ENCODE measurements at places on chromosomes 4 and X.

GRCh38 chr4:21884615-21885014 is 64.0 kb downstream of the KCNIP4 start:
- DNase-seq, result no peak

GRCh38 chr4:141210168-141210567 is 10.5 kb upstream of the ZNF330 start:
- no peak for DNase-seq

- peak; percentile 91 for DNase-seq
These were observed 80.4 kb upstream of the GPC4 start for GRCh38 chrX:133495464-133496391.

- peak; percentile 89 for DNase-seq
These were observed 144.4 kb downstream of the GLRA2 start for GRCh38 chrX:14673764-14674163.

- DNase-seq, result no peak
These were observed 3.7 kb downstream of the KIF4A start for GRCh38 chrX:70293621-70294020.

GRCh38 chr4:22439947-22440346 is 75.9 kb downstream of the ADGRA3 start:
- DNase-seq, result no peak

- no peak for DNase-seq
These were observed 150.3 kb downstream of the RELL1 start for GRCh38 chr4:37535872-37536271.

- DNase-seq, result peak; percentile 50
These were observed 84.2 kb downstream of the NPNT start for GRCh38 chr4:105979506-105979905.

DNA sequence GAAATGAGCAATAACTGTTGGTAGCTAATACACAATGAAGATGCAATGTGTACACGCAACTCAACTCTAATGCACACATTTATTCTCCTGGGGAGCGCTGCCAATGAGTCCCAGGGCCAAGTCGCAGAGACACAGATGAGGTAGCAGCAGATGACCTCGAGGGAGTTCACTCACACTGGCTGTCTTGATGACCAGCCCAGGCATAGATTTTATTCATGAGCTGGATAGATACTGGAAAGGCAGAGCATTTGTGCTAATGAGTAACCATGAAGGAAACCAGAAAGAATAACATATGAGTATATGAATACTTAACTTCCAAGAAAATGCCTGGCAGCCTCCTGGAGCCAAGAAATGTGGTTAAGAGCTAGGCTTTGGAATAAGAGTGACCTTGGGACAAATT is 42.3 kb downstream of the RASL11B start:
- peak; percentile 28 for DNase-seq

- peak; percentile 67 for DNase-seq
These were observed 917 bp downstream of the PCDH18 start for GRCh38 chr4:137531168-137531985.

DNA sequence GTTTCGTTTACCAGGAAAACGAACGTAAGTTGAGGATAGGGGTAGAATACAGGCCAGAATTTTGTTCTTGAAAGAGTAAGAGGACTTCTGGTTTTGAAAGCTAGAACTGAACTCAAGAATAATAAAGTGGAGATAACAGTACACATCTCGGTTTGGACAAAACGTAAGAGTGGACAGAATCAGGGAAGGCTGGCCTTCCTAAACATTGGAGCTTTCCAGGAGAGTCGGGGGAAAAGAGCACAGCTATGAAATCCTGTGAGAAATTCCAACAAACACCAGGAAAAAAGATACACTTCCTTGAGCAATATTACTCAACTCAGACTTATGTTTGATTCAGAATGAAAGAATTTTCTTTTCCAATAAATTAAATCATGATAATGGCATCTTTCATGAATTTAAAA is 1.2 kb downstream of the CTSO start:
- DNase-seq, result peak; percentile 61

GRCh38 chr4:54929459-54929858 is 195.9 kb downstream of the KDR start:
- DNase-seq, result no peak

GRCh38 chrX:154436983-154437752 is at the start of gene GDI1:
GDI1 (plus strand) TSS chrX:154437154; CDS start chrX:154437255, 101 bp downstream.
- DNase-seq, result peak; percentile 51

All from fibroblast of upper back skin (primary cell).